ENCODE measurements at places on chromosomes 6 and 20.

DNA sequence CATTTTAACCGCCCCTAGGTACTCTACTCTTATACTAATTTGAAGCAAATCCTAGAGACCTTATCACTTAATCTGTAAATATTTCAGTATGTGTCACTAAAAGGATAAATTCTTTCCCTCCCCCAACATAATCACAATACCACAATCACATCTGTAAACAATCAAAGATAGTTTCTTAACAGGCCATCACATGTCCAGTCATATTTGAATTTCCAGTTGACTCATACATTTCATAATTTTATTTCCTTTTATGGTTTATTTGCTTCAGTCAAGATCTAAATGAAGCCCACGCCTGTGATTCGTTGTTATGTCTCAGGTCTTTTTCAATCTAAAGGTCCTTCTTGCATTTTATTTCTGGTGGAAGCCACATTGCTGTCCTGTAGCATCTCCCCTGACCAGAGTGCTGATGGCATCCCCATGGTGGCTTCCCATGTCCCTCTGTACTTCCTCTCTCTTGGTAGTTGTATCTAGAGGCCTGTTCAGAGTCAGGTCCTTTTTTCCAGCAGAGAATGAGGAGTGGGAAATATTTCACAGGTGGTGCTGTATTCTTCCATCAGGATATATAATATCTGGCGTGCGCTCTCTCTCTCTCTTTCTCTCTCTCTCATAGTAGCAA is 128.6 kb upstream of the SLC22A23 start:
- DNase-seq, result peak; percentile 51

- DNase-seq, result no peak
These were observed 586.3 kb downstream of the HTR1B start for GRCh38 chr6:76876922-76877553.

- DNase-seq, result no peak
These were observed 1.2 kb downstream of the TMEM239 start for GRCh38 chr20:2817341-2817726.

DNA sequence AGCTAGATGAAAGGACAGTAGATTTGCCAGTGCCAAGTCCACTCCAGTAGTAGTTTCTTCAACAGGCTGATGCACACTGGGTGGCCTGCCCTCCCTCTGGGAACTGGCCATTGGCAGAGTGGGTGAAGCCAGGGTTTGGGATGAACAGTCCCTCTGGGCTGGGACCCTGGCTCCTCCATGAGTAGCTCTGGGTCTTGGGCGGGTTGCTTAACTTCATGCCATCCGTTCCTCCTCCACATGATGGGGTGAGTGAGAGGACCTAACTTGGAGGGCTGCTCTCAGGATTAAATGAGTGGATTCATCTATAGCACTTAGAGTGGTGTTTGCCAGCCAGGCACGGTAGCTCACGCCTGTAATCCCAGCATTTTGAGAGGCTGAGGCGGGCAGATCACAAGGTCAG is 47.2 kb downstream of the PLAGL2 start:
- DNase-seq, result no peak

GRCh38 chr6:81265106-81265505 is 487.4 kb downstream of the TENT5A start:
- DNase-seq, result no peak

- no peak for DNase-seq
These were observed 38.0 kb downstream of the EZR start for GRCh38 chr6:158780988-158781691.

GRCh38 chr6:162026843-162027242 is 700.7 kb downstream of the PRKN start:
- no peak for DNase-seq

DNA sequence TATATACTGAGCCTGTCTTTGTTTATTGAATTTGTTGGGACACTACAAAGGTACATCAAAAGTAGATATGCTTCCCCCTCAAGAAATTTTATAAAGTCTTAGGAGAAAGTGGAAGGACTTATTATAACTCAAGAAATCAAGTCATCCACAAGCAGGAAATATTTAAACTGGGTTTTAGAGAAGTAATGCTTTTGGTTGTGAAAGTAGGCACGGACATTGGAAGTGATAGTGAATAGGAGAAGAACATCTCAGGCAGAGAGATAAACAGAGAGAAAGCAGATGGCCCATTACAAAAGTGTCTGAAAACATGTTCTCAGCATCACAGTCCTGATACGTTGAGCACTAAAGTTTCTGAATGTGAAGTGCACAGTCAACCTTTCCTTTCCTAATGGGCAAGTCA is 415.6 kb upstream of the RNF217 start:
- no peak for DNase-seq

DNA sequence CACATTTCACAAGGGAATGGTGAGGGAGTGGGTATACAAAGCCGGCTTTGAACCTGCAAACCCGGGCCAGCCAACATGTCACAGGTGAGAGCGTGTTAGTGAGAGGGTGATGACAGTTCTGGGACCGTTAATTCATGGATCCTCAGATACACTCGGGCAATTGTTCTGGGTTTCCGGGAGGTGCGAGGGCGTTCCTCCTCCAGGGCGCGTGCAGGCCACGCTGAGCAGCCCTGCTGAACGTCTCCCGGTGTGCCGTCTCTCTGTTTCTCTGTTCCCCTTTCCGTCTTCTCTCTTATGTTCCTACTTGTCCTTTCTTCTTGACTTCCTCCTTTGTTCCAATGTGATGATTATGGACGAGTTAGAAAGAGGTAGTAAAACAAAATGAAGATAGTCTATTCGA is 130.0 kb upstream of the GMDS start:
- no peak for DNase-seq

GRCh38 chr6:135962731-135963130 is 111.2 kb downstream of the PDE7B start:
- DNase-seq, result no peak

GRCh38 chr20:37866051-37866450 is 36.9 kb upstream of the VSTM2L start:
- no peak for DNase-seq

DNA sequence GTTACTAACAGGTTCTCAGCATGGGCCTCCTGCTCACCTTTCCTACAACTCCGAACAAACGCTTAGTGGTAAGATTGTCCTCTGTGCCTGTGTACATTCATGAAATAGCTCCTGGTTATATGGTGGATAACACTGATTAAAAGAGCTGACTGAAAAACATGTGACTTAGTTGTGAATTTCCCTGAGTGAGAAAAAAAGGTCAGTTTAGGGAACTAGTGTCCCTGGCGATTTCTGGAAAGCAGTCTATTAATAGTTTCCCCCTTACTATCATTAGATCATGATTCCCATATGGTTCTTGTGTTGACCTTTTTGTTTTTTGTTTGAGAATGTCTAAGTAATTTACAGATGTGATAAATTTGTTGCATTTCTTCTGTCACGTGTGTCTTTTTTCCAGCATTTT is 15.6 kb downstream of the SNRPC start:
- no peak for DNase-seq

DNA sequence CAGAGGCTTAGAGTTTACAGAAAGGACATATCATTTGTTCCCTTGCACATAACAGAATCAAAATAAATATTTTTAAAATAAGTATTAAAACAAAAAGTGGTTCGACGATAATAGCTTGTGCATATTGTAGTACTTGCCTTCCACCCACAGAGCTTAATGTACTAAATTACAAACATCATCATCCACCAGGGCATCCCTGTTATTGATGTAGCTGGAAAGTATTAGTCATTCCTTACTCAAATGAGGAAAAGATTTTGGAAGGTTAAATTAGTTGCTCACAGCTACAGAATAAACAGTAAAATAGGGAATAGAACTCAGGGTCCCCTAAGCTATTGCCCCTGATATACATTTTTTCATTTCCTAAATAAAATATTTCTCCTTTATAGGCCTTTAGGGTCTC is 150.3 kb downstream of the PTPRK start:
- DNase-seq, result peak; percentile 9

GRCh38 chr6:44133003-44133931 is 5.9 kb downstream of the TMEM63B start:
- no peak for DNase-seq

DNA sequence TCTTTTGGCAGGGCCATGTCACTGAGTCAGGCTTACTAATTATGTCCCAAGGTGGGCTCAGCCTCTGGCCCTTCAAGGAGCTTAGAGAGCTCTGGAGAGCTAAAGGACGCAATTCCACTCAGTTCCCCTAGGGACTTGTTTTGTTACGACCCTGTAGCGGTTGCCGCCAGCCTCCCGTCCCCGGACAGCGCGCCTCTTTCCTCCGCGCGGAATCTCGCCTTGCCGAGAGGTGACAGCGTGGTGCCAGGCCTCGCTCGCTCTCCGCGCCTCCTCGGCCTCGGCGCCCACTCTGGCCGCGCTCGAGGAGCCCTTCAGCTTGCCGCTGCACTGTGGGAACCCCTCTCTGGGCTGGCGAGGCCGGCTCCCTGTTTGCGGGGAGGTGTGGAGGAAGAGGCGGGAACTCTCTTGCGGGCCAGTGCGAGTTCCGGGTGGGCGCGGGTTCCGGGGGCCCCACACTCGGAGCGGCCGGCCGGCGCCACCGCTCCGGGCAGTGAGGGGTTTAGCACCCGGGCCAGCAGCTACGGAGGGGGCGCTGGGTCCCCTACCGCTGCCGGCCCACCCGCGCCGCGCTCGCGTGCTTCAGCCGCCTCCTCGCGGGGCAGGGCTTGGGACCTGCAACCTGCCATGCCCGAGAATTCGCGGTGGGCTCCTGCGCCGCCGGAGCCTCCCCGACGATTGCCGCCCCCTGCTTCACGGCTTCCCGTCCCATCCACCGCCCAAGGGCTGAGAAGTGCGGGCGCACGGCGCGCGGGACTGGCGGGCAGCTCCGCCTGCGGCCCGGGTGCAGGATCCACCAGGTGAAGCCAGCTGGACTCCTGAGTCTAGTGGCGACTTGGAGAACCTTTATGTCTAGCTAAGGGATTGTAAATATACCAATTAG is 9.9 kb upstream of the ZNF311 start:
- DNase-seq, result no peak

GRCh38 chr6:43897571-43898302 is 127.7 kb downstream of the VEGFA start:
- DNase-seq, result no peak

- DNase-seq, result no peak
These were observed 88.2 kb downstream of the FOXF2 start for GRCh38 chr6:1477432-1478090.

- no peak for DNase-seq
These were observed 527.5 kb upstream of the ID4 start for GRCh38 chr6:19309661-19310060.

- no peak for DNase-seq
These were observed 41.3 kb upstream of the PLAGL1 start for GRCh38 chr6:144049386-144049785.

DNA sequence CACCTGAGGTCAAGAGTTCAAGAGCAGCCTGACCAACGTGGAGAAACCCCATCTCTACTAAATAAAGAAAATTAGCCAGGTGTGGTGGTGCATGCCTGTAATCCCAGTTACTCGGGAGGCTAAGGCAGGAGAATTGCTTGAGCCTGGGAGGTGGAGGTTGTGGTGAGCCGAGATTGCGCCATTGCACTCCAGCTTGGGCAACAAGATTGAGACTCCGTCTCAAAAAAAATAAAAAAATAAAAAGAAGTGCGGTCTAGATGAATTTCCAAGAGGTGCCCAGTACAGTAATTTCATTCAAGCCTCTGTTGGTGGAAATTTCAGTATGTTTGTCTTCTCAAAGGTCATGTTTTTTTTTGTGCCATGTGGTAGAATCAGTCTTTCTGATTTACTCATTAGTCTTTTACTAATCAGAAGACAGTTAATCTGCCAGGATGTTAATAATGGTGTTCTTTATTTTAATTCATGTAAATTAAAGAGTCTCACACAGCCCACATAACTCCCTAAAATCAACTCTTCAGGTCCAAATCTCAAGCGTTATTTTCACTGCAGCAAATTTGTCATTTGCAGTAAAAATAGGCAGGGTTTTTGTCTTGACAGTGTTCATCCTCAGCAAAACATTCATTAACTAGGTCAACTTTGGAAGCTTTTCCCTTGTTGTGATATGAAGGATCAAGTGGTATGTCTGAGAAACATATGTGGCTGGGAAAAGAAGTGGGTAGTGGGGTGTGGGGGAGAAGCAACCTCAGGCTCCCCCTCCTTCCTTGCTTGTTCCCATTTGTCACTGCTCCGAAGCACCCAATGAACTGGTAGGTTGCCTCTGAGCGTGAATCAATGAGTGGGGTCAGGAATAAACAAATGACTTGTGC is 13.3 kb downstream of the TP53INP2 start:
- no peak for DNase-seq

- DNase-seq, result peak; percentile 88
These were observed 158.4 kb downstream of the OR2B2 start for GRCh38 chr6:27753668-27754407.

DNA sequence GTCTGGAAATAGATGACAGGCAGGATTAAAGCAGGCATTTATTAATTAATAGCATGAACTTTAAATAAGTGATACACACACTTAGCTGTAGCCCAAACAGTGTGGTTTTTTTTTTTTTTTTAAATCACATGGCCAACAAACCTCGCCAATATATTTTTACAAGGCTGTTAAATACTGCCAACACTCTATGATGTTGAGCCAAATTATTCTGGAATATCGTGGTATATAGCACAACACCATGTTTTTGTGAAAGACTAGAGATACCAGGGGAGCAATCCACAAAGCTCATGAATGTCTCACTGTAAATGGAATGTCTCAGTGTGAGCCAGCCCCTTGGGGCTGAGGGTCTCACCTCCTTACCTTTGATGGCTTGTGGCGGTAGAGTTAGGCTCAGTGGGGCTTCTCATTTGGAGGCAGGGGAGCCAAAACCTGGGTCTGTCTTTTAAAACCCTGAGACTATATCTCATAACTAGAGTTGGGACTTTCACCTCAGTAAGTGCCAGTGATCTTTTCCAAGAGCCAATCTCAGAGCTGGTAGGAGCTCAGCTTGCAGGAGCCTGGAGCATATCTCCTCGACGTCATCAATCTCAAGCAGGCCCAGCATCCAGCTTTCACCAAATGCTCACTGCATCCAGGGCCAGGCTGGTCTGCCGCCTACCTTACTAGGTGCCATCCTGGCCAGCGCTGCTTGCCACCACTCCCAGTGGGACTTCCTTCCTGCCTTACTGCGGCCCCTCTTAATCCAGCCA is 78.5 kb upstream of the FAM184A start:
- no peak for DNase-seq

DNA sequence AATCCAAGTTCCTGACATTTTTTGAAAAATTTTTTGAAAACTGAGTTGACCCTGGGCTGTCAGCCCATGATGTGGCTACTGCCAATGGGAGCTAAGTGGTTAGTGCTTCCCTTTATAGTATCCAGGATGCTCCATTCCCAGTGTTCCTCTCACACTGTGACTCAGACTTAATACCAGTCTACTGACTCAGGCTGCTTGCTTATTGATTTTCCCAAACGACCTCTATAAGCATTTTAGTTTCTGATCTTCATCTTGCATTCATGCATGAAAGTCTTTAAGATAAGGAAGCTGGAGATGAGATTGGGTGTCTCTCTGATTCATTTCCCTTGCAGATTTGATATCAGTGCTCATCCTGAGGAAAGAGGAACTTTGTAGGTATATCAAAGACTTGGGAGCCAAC is 560.0 kb downstream of the TBC1D32 start:
- DNase-seq, result no peak

DNA sequence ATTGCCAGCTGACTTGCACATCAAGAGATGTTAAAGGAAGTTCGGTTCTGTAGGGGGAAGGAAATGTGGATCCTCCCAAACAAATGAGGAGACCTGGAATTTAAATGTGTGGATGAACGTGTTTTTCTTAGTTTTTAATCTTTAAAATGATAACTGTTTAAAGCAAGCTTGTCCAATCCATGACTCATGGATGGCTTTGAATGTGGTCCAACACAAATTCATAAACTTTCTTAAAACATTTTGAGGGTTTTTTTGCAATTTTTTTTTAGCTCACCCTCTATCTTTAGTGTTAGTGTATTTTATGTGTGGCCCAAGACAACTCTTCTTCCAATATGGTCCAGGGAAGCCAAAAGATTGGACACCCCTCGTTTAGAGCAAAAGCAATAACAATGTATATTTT is 12.6 kb downstream of the TUBB2B start:
- DNase-seq, result no peak

- no peak for DNase-seq
These were observed 42.8 kb downstream of the PFDN4 start for GRCh38 chr20:54250691-54251090.

Measured in activated CD4-positive, alpha-beta T cell treated with anti-CD3 and anti-CD28 coated beads, Interleukin-2, Interleukin-4, amounts not matched to agents 100 ng/mL and 50 ng/mL, durations not matched to agents 16 hours and 8 hours (primary cell).